ENCODE measurements at places on chromosomes 3 and 15.

GRCh38 chr3:127730171-127730570 lies 57.4 kb downstream of the ABTB1 start:
- peak; percentile 39 for DNase-seq

DNA sequence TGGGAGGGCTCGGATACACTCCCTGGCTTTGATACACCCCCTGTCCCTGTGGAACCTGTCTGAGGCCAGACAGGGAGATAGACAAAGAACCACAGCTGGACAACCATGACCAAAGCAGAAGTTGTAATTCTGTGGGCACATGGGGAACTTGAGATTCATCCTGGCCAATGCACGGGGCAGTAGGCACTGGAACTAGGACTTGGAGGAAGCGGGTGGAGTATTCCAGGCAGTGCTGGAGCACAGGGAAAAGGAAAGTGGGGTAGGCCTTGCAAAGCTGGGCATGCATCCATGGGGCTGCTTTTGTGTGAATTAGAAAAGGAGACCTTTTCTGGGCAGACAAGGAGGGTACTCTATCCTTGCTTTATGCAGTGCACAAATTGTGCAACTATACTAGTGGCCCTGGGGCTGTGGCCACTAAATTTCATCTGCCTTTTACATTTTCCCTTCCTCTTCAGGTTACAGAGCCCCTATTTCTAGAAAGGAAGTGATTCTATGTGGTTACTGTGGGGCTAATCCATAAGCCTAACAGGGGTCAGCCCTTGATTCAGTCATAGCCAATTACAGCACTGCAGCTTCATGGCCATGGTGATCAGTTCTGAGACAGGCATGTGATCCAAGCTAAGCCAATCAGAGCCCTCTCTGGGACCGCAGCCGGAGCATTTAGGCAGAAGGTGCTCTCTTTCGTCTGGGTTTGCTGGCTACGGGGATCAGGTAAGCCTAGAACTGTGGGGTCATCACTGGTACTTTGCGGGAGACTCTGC lies 21.0 kb downstream of the CRABP1 start:
- no peak for DNase-seq

DNA sequence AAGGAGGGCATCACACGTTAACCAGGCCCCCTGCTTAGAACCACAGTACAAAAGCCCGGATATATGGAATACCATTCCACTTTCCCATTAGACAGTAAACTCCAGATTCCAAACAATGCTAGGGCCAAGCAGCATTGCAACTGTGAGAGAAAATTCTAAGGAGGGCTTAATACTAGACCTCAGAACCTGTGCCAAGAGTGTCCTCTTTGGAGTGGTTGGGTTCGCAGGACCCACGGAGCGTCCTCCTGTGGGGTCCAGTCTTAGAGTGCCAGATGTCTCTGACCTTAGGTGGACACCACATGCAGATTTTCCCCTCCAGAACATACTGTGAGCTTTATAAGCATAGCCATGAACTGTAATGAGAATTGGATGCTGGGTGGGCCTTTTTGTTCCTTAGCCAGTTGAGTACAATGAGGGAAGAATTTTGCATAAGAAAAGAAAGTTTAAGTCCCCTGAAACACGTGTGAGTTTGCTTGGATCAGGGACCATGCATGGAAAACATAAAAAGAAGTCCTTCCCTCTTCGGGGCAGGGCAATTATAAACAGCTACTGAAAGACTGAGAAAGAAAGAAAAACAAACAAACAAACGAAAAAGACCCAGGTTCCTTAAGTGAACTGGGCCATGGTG lies 325.7 kb downstream of the NEK10 start:
- no peak for DNase-seq

GRCh38 chr3:64687781-64688604 lies at the start of gene ADAMTS9:
ADAMTS9 (minus strand) TSS chr3:64688000; CDS start chr3:64687657, 343 bp downstream.
- DNase-seq, result peak; percentile 74

- no peak for DNase-seq
Observed at GRCh38 chr3:124816206-124816605, 71.0 kb downstream of the ITGB5 start.

GRCh38 chr3:159761848-159762635 lies 226.6 kb upstream of the IL12A start:
- peak; percentile 63 for DNase-seq

DNA sequence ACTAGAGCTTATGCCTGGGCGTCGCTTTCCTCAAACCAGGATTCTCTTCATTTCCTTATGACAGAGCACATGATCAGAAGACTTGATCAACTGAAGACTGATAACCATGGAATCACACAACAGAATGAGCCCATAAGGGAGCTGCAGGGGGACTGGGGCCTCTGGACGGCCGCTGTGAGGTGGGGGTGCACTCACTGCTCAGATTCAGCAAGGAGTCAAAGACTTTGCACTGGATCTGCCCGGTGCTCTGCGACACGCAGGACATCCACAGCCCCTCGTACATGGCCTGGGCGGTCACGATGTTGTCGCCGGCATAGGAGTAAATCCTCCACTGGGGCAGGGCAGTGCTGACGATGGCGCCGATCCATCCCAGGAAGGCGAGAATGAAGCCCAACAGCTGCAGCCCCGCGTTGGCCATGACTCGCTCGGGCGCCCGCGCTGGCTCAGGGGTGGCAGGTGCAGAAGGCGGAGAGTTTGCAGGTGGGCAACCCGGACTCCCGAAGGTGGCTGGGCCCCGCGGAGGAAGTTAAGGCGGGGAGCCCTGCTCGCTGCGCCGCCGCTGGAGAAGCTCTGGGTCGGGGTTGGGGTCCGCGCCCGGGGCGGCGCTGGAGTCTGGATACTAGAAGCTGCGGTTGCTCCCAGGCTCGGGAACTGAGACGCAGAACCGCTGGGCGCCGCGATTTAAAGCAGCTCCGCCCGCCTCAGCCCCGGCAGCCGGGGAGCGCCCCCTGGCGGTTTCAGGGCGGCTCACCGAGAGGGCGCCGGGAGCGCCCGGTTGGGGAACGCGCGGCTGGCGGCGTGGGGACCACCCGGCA lies at the start of gene CLDN1:
Gene CLDN1 (minus strand): TSS at position 658 of the 815 bp plus-strand sequence. CDS start 240 bp downstream, at position 418.
- no peak for DNase-seq

Data from HT1080 (cell line).